ENCODE measurements at places on chromosomes 7 and 10.

DNA sequence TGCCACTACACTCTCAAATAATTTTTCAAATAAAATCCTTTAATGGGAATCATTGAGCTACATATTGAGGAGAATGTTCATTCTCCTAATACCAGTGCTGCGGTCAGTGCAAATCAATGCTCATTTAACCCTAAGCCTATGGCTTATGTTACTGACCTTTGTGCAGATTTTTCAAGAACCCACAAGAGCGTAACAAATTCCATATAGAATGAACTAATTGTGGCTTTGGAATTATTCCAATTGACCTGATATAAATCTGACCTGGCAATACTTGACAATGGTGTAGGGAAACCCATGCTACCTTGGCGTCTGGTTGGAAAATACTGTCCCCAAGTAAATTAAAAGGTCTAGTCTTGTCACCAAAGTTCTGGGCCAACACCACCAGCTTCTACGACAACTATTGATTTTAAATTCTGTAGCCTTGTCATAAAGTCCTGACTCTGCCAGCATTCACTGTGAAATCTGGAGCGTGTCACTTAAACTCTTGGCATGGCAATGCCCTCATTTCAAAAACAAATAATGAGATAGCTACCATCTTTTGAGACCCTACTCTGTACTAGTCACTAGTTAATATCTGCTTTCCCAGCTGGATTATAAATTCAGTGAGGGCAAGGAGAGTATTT is 320.9 kb downstream of the AHR start:
- no peak for DNase-seq

DNA sequence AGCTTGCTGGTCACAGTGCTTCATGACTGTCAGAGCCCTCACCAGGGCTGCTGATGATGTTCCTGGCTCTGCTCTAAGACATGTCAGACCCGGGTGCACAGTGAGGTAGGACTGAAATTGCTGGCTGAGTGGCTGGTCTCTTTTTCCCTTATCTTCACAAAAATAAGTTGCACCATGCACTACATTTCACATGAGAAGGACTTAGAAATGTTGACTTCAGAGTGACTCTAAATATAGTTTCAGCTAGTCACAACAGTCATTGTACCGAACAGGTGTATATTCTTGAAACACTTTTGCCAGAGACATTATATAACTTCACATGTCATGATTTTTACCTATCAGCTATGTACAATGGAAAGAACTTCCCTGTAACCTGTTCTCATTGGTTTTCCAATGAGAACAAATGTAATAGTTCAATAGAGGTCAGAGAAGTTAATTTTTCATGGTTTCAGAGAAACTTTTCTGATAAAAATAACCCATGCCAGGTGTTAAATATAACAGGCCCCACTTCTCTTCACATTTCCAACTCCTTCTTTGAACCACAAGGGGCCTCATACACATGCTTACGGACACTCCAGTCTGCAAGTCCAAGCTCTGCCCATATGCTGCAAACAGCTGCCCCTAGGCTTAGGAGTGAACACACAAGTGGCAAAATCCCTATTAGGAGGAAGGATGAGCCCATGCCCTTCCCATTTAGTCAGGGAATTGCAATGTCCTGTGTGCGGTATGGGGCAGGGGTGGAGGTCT is 115.6 kb downstream of the CDK6 start:
- DNase-seq: no peak

DNA sequence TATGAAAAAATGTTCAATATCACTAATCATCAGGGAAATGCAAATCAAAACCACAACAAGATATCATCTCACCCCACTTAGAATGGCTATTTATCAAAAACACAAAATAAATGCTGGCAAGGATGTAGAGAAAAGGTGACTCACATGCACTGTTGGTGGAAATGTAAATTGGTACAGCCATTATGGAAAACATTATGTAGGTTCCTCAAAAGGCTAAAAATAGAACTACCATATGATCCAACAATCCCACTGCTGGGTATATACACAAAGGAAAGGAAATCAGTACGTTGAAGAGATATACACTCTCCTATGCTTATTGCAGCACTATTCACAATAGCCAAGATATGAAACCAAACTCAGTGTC is 50.2 kb downstream of the CDK1 start:
- DNase-seq: no peak

DNA sequence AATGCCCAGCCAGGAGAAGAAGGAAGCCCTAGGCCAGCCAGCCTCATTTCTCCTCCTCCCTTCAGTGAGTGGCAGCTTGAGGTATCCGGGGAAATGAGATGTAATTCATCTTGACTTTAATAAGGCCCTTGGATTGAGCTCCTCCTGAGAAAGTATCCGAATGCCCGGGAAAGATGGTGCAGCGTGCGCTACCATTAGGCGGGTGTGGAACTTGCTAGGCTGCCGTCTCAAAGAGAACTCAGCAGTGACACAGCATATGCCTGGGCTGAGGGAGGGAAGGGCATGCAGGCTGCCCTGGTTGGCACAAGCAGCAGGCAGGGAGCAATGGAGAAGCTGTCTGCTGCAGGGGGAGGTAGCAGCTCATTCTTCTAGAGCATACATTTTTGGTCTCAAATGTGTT is 659.8 kb upstream of the FOXK1 start:
- DNase-seq: no peak

DNA sequence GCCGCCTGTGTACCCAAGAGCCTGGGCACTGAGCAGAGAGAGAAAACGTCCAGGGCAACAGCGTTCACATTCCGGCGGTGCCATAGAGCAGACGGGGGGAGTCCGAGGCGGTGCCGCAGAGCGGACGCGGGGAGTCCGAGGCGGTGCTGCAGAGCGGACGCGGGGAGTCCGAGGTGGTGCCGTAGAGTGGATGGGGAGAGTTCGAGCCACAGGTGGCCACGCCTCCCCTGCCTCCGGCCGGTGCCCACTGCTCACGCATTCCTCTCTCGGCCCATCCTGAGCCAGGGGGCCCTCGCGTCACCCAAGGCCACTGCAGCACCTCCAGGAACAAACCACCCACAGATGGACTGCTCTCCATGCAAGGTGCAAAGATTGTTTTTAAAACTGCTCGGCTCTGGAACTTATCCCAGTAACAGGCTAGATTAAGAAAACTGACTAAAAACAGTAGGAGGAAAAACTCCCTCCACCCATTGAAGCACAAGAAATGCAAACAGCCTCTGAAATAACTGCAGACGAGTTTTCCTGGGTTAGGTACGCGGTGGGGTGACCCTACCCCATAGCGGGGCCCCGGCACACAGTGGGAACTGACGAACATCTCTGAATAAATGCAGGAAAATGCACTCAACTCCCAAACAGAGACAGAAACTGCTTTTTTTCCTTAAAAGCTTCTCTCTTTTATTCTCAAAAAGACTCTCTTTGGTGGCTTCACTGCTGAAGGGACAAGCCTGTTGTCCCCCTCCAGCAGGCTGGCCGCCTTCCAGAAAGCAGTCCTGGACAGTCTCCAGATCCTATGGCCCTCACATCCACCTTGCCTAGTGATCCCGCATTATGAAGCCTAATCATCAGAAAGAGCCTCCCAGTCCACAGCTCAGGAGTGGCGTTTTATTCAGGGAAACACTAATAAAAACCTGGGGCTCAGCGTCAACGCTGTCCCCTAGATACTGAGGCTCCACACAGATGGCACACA is 55.9 kb downstream of the DIP2C start:
- peak; percentile 68 for DNase-seq

GRCh38 chr10:78736926-78737630 is 331.7 kb upstream of the ZMIZ1 start:
- DNase-seq: peak; percentile 33
